ENCODE measurements at places on chromosomes 6 and 20. TPM values are rescaled to one million over a fixed set of nuclear protein-coding genes. Genes with fewer than 3 reads are reported as not detected.

Gene PNPLA1
- 0.29 TPM for total RNA-seq

Gene TAGAP
- total RNA-seq: not detected

Gene OR2J3
- not detected for total RNA-seq

Gene CHD6
- total RNA-seq: 34.7 TPM

Gene TTLL9
- not detected for total RNA-seq

Gene ISM1
- not detected for total RNA-seq

Gene PSORS1C2
- not detected for total RNA-seq

Gene FBXO9
- total RNA-seq: 30.3 TPM

Gene ZSCAN23
- total RNA-seq: 3.4 TPM

Gene FHL5
- total RNA-seq: not detected

Gene KCNB1
- total RNA-seq: 0.35 TPM

Gene CRIP3
- 0.29 TPM for total RNA-seq

DNA sequence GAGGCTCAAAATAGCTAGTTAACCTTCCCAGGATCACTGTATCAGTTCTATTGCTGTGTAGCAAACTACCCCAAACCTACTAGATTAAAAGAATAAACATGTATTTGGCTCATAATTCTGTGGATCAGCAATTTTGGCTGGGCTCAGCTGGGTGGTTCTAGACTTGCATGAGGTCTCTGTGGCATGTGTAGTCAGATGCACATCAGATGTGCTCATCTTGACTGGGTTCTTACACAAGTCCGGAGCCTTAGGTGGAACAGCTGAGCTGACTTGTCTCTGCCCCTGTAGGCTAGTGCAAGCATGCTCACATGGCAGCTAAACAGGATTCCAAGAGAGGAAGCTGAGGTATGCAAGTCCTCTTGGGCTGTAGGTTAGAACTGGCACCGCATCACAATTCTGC lies 173.2 kb upstream of the PRND start:
- DNase-seq: no peak

DNA sequence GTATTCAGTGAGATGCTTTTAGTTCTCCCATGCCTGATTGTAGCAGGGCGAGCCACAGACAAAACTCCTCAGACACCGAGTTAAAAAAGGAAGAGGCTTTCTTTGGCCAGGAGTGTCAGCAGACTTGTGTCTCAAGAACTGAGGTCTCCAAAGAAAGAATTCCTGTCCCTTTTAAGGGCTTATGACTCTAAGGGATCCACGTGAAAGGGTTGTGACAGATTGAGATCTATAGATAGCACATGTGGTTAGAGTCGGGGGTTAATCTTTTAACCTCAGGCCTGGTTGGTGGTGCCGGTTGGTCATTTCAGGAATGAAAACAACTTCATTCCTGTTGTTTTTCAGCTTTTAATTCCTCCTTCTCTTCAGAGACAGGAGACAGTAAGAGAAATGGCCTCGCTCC lies 168.8 kb upstream of the GRIK2 start:
- no peak for DNase-seq

- DNase-seq: peak; percentile 89
These were observed at the start of gene PLCB4 for GRCh38 chr20:9068841-9069663. TSS of gene PLCB4 (plus strand) at chr20:9069087. CDS start at chr20:9307815, 238,728 bp downstream.

GRCh38 chr20:884983-885952 lies 30.9 kb downstream of the ANGPT4 start:
- peak; percentile 36 for DNase-seq

DNA sequence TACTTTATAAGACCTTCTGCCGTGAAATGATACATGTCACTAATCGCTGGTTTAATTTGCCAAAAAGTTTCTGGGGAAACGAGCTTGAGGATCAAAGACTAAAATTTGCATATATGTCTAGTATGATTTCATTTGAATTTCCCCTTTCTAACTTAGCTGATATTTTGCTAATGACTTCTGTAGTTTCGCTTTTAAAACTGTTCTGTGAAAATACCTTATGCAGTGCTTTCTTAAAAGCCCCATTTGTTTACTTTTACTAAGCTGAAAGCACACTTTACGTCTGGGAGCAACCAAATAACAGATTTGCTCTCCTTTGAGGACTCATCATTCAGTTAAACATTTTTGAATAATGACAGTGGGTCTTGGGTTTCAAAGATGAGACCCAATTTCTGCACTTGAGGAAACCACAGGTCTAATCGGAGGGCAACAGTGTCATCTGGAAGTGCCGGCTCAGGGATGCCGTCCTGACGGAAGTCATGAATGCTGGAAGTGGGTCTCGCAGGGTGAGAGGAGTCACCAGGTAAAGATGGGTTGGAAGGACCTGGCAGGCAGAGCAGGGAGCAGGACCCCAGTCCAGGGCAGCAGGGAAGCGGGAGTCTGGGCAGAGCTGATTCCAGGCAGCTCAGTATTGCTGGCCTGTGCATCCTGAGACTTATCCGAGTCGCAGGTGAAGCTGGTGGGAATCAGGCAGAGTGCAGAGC lies 33.2 kb downstream of the PLEKHG1 start:
- no peak for DNase-seq

DNA sequence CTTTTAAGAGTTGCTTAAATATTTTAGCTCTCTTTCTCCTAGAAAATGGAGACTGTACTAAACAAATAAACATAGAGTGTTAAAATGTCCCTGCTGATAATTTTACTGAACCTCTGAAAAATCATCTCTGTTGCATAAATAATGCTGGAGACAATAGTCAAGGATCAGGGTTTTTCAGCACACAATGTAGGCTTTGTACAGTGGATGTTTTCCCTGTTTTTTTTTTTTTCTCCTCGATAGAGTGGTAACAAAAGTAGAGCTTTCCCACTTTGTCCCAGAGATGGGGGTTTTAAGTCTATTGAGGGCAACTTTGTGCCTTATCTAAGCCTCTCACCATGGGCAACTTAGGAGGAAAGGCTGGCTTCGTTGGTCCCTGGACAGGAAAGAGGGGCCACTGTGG lies 222.6 kb upstream of the HDDC2 start:
- no peak for DNase-seq

- peak; percentile 38 for DNase-seq
These were observed 199.1 kb downstream of the ERMARD start for GRCh38 chr6:169950558-169950957.

GRCh38 chr6:72081871-72082270 lies 195.5 kb downstream of the RIMS1 start:
- no peak for DNase-seq

GRCh38 chr20:16542477-16542876 lies 30.8 kb downstream of the KIF16B start:
- no peak for DNase-seq

GRCh38 chr6:168598251-168599117 lies 157.5 kb downstream of the SMOC2 start:
- DNase-seq: no peak

- no peak for DNase-seq
These were observed 32.6 kb upstream of the PCMTD2 start for GRCh38 chr20:64222851-64223525.

DNA sequence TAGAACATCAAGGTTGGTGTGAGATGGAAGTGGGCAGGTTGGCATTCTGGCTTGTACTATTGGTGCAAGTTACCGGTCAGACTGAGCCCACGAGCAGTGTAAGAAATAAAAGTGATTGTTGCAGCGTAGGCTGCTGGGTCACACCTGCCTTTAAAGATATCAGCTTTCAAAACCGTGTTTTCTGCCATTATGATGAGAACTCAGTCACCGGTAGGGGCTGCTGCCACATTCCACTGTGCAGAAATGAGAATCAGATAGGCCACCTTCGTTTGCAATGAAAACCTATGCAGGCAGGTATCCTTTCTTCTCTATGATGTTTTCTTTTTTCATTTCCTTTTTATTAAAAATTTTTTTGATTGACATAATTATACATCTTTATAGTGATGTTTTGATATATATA lies 168.5 kb downstream of the MYLK4 start:
- DNase-seq: no peak

- no peak for DNase-seq
These were observed 59.1 kb downstream of the FHL5 start for GRCh38 chr6:96621983-96622382.

DNA sequence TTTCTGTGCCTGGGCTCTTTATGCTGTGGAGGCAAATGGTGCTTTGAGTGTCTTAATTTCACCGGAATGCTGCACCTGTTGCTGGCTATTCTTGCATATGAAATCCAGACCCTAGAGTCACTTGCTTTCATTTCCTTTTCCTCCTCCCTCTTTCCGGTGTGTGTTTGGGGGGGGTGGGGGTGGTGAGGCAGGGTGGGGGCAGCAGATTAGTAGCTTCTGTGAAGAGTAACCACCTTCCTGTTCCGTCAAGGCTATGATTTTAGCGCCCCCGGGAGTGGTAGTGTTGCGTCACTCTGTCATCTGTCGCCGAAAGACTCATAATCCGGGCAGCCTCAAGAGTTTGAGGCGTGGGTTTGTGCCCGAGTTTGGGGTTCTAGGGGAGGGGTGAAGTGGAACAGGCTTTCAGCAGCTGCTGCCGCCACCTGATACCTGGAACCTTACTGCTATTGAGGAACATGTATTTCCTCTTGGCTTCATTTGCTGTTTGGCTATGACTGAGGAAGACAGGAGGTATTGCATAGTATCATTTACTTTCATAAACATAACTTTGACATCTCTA lies 49.1 kb downstream of the UTRN start:
- DNase-seq: no peak

- DNase-seq: no peak
These were observed 211.5 kb upstream of the PROKR2 start for GRCh38 chr20:5528261-5528660.

- peak; percentile 71 for DNase-seq
These were observed 23.0 kb upstream of the IYD start for GRCh38 chr6:150345781-150346180.

- no peak for DNase-seq
These were observed 33.8 kb downstream of the DLGAP4 start for GRCh38 chr20:36339646-36340592.

DNA sequence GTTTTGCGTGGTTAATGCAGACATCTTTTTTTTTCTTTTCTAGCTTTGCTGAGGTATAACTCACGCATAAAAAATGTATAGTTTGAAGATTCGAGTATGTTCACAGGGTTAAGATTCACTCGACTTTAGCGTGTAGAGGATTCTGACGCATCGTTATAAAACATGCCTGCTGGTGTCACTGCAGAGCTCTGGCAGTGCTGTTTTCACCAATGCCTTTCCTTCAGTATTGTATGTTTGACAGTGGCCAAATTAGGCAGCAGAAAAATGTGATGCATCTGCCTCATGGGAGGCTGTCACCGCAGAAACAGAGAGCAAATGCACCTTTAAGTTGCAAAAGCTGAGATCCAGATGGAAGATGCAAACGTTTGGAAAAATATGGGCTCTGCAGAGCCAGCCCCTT lies 18.0 kb upstream of the SIRPB2 start:
- peak; percentile 90 for DNase-seq

GRCh38 chr6:31113861-31114540 lies 599 bp upstream of the PSORS1C1 start:
- no peak for DNase-seq

GRCh38 chr6:158026901-158027589 lies 45.4 kb downstream of the SYNJ2 start:
- no peak for DNase-seq

DNA sequence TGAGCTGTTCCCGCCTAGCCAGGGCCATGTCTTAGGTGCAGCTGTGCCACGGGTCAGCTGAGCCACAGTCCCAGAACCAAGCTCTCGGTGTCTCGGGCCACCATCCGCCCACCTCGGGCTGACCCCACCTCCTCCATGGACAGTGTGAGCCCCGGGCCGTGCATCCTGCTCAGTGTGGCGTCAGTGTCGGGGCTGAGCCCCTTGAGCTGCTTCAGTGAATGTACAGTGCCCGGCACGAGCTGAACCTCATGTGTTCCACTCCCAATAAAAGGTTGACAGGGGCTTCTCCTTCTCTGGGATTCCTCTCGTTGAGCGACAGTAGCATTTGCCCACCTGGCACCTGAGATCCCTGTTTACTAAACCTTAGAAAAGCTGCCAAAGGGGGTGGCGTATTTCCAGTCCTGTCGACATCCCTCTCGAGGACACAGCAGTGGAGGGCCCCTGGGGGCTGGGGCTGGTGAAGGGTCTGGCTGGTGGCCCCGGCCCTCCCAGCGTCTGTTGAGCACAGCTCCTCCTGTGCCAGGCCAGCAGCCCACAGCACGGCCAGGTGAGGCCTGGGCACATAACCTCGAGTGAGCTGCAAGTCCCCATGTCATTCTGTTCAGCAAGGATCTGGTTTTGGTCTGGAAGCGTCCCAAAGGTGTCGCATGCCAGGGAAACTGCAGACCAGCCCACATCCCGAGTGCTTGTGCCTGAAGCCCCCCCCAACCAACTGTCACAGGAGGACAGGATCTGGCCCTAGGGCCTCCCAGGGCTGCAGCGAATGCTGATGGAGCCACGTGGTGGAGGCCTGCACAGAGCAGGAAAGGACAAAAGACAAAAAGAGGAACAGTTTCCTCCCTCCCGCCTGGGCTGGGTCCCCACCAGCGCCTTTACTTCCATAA lies 21.2 kb upstream of the PYGB start:
- peak; percentile 23 for DNase-seq

- DNase-seq: peak; percentile 45
These were observed 182.0 kb downstream of the COL21A1 start for GRCh38 chr6:56065408-56065807.

- DNase-seq: no peak
These were observed 53.3 kb upstream of the HFE start for GRCh38 chr6:26033941-26034354.

DNA sequence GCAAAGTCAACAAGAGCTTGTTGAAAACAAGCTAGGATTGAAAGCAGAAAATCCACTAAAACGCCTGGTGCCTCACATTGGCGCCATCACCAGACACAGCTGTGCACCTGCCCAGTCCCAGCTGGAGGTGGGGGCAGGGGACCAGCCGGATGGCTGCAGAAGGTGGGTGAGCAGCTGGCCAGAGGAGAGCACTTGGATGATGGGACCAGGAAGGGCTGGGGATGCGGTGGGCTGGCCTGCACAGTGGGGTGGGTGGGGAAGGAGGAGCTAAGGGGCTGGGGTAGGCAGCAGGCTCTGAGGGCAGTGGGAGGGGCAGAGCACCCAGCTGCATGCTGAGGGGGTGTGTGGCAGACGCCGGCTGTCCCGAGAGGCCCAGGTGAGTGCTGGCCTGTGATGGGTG lies 7.1 kb downstream of the CABLES2 start:
- no peak for DNase-seq

- no peak for DNase-seq
These were observed 18.3 kb downstream of the COL9A3 start for GRCh38 chr20:62834967-62835730.

GRCh38 chr20:47038566-47039560 lies 144.2 kb downstream of the EYA2 start:
- DNase-seq: no peak

GRCh38 chr6:129342243-129342642 lies 367.7 kb downstream of the ARHGAP18 start:
- DNase-seq: no peak

- DNase-seq: peak; percentile 28
These were observed 36.3 kb upstream of the ZFAND3 start for GRCh38 chr6:37783025-37783855.

- peak; percentile 17 for DNase-seq
These were observed 140.7 kb downstream of the RNASET2 start for GRCh38 chr6:166815629-166816028.

GRCh38 chr6:170232186-170233002 lies 58.5 kb downstream of the DLL1 start:
- peak; percentile 37 for DNase-seq
